Stimulated activated CD4-positive, alpha-beta T cell treated with anti-CD3 and anti-CD28 coated beads, Interleukin-1b, Interleukin-23, amount 100 ng/mL, for 1 hour (primary cell): ENCODE measurements at places on chromosomes 11 and 22.

- no peak for DNase-seq
Observed at GRCh38 chr11:82174610-82175009, 559.1 kb downstream of the FAM181B start.

DNA sequence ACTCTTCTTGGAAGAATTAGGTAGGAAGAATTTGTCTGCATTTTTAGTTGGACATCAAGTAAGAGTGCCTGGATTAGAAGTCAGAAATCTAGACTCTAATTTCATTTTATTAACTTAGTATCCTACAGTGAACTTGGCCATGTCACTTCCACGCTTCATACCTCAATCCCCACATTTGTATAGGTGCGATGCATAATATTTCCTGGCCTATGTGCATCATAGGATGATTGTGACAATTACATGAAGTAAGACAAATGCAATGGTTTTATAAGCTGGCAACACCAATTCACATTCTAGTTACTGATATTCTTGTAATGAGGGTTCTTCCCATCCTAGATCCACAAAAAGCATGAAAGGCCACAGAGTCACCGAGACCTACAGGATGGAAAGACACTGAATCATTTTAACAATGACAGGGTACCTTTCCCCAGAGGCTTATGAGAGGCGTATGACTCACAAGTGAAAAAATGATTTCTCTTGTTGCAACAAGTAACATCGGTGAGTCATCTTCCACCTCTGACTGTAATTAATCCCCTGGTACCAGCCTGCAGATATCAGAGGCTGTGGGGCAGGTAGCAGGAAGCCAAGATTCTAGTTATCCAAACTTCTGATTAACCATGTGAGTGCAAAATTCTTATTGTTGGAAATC, 56.0 kb upstream of the OR5AK2 start:
- DNase-seq: no peak

GRCh38 chr11:10716122-10716521, 22.6 kb upstream of the IRAG1 start:
- no peak for DNase-seq

- peak; percentile 61 for DNase-seq
Observed at GRCh38 chr11:59560290-59560701, 49.0 kb downstream of the OR4D9 start.

- DNase-seq: no peak
Observed at GRCh38 chr11:127114035-127114434, 113.5 kb upstream of the KIRREL3 start.

DNA sequence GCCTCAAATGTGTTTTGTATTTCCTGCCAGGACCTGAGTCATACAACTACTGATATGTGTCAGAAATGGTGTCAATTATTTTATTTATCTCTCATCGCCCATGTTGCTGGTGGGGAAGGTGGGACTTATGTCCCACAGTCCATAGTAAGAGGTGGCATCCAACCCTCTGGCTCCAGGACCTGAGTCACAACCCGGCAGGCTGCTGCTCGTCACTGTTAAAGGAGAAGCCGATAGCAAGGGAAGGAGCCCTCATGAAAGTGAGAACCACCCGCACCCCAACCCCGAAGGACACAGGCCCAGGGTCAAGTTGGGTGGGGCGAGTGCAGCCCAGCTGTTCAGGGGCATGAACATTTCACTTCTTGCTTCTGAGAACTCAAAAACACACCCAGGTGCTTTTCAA, 33.1 kb upstream of the TP53I11 start:
- no peak for DNase-seq

GRCh38 chr11:12717851-12718291, 43.6 kb downstream of the TEAD1 start:
- DNase-seq: no peak
